ENCODE measurements at places on chromosomes 5 and 9.

DNA sequence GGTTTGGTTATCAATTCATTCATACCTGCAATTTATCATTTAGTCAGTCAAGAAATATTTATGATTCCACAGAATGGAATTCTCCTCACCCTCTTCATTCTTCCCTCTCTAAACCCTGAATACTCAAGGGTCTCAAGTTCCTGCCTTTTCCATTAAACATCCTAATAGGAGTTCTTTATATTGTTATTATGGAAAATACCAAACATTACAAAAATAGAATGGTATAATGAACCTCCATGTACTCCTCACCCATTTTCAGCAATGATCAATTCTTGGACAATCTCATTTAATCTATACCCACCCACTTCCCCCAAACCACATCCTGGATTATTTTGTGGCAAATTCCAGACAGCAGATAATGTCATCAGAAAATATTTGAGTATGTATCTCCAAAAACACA lies 74.5 kb downstream of the ADAMTS12 start:
- no peak for DNase-seq

- no peak for DNase-seq
Observed at GRCh38 chr5:170338933-170339779, 41.6 kb upstream of the LCP2 start.

DNA sequence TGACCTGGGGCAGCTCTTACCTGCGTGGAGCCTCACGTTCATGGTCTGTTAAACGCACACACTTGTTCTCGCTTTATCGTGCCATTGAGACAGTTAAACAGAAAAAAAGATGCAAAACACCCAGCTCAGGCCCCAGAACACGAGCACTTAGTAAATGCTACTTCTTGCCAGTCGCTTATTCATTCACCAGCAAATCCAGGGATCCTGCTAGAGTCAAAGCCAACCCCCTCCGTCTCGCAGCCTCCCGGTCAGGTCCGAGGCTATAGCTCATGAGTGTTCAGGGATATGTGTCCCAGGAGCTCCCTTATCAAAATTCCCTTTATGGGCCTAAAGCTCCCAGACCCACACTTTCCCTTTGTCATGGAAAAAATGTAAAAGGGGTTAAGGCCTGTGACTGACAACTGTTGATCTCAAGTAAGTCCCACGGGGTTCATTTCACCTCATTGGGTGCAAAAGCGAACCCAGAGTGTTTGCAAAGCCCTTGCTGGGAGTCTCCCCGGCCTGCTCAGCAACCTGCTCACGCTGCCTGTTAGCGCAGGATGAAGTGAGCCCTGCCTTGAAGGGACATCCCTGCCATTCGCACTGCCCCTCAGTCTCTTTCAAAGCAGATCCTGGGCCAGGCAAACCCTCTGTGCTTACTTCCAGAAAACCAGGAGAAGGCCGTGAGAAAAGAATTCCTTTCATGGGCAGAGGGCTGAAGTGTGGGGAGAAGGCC lies 40.7 kb downstream of the HRH2 start:
- no peak for DNase-seq

DNA sequence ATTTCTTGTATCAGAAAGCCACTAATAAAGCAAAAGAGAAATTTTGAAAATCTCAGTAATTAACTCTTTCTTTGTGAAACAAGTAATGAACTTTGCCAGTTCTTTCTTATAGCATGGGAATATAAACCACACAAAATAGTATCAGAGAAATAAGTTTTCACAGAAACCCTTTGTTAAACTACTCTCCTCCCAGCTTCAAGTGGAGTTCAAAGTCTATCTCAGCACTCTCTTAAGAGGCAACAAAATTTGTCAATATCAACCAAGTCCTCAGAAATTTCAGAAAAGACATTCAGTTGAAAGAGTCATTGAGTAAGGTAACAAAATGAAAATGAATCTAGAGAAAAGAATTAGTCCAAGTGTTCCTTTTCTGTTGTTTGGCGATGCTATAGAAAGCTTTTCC lies 89.3 kb downstream of the NTRK2 start:
- no peak for DNase-seq

- DNase-seq: no peak
Observed at GRCh38 chr5:81427566-81427965, 33.6 kb upstream of the ACOT12 start.

All from CMK (cell line).